GM23248 (cell line): ENCODE measurements at places on chromosomes 16 and 17.

- DNase-seq: peak; percentile 25
Measured at GRCh38 chr17:33520426-33521330, 227.6 kb upstream of the ASIC2 start.

DNA sequence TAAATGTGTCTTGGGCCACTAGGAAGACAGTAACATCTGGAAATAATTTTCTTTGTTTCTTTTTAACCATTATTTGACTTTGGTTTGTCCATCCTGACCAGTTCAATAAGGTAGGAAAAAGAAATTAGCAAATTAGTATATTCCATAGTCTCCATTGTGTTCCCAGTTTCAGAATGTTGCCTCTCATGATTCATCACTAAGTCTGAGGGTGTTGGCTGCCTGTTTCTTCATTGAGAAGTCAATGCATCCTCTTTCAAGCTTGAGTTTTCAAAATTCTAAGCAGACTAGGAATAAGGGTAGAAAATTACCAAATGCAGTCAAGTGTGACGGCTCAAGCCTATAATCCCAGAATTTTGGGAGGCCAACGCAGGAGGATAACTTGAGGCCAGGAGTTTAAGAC is 41.9 kb downstream of the ZFHX3 start:
- peak; percentile 51 for DNase-seq

DNA sequence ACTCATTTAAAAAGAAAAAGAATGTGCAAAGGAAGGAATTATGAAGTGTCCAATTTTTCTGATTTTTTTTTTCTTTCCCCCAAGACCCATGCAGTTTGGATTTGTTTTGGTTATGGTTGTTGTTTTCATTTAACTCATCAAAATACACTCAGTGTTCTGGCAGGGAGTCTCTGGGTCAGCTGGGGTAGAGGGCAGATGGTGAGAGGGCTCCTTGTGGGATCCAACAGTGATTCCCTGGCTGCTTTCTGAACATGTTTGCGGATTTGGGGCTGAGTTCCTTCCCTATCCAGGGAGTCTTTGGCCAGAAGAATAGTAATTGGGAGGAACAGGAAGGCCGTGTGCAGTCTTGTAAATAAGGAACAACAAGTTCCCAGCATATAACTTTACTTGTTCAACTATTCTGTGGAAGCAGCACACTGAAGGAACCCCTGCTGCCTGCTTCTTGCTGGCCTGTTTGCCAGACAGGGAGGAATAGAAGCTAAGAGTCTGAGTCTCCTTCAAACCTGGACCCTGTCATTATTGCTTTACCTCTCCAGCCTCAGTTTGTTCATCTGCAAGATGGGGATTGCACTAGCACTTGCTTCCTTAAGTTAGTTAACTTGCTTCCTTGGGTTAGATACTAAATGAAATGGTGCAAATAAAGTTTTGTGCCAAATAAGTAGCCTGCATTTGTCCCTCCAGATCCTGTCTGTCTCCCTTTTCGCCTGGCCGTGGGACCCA is 32.1 kb downstream of the C17orf67 start:
- no peak for DNase-seq

- no peak for DNase-seq
Measured at GRCh38 chr17:83005639-83006038, 73.8 kb upstream of the METRNL start.
